Type B pancreatic cell (in vitro differentiated cells): ENCODE measurements at places on chromosomes 5 and 9.

GRCh38 chr5:63085561-63085960 lies 506.9 kb downstream of the LRRC70 start:
- DNase-seq, result no peak

DNA sequence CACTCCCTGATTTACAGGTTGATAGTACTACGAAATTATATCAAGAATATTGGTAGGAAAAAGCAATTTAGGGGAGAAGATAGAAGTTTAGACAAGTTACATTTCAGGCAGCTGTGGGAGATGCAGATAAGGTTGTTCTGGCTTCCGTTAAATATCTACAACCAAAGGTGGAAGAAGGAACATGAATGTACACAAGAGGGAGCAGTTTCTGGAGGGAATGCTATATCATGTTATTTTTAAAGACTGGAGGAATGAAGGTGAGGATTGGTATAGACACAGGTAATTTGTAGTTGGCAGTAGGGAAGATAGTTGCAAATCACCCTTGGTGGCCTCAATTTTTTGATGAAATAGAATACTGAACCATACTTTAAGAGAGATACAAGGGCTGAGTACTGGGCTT lies 187.3 kb upstream of the NMUR2 start:
- no peak for DNase-seq

DNA sequence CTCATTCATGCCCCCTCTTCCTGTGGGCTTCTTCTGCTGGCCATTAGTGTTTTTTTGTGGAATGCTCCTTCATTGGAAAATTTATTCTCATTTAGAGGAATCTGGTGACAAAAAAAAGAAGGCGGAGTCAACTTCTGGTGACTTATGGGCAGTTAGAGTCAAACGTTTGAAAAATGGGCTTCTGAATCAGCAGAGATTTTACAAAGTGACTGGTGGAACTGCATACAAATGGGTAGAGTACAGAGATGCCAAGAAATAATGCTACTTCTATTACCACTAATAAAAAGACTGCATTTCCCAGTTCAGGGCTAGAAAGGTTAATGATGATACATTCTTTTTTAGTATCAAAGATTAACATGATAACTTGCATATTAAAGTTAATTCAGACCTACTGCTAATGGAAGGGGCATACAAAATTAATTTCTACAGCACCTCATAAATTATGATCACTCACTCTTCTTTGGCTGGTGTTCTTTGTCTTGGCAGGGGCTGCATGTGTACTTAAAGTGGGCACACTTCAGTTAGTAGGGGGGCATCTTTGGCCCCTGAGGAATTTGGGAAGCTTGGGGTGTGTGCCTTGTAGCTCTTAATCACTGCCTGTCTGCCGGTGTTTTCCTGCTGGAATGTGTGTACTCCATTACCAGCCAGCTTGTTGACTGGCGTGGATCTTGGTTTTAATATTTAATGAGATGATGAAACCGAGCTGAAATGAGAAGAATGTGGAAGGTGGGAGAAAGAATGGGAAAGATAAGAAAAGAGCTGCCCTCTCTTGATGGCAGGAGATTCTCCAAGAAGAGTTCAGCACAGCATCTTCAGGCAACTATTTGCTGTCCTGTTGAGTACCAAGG lies 148.9 kb downstream of the DOCK2 start:
- DNase-seq, result no peak

GRCh38 chr5:127223256-127223974 lies 67.2 kb upstream of the MEGF10 start:
- DNase-seq, result no peak

GRCh38 chr5:31976169-31976568 lies 197.9 kb downstream of the GOLPH3 start:
- no peak for DNase-seq

- DNase-seq, result no peak
Measured at GRCh38 chr5:17436350-17436749, 61.7 kb upstream of the TAF11L2 start.

- no peak for DNase-seq
Measured at GRCh38 chr5:124402144-124402581, 344.3 kb downstream of the ZNF608 start.

- DNase-seq, result no peak
Measured at GRCh38 chr9:72022841-72023240, 37.6 kb downstream of the C9orf57 start.

DNA sequence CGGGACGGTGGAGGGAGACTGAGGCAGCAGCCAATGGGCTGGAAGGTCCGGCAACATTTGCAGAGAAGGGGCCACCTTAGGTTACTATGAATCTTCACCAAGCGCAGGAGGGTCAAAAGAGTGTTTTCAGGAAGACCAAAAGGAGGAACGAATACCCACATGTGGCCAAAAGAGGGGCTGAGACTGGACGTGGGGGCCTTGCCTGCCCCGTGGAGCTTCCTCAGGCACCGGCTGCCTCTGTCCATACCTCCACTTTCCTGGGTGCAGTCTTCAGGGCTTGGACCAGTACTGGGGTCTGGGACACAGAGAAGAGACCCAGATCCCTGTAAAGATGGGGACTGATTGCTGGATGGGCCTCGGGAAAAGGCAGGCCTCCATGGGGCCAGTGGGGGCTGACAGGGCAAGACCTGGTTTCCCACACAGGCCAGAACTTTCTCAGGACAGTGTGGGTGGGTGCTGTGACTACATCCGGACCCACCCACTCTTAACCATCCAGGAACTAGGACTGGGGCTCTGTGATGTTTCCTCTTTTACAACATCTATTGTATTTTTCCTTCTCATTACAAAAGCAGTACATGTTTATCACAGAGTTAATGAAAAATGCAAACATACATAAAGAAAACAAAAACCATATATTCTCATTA lies 294.7 kb downstream of the ZSWIM6 start:
- no peak for DNase-seq

DNA sequence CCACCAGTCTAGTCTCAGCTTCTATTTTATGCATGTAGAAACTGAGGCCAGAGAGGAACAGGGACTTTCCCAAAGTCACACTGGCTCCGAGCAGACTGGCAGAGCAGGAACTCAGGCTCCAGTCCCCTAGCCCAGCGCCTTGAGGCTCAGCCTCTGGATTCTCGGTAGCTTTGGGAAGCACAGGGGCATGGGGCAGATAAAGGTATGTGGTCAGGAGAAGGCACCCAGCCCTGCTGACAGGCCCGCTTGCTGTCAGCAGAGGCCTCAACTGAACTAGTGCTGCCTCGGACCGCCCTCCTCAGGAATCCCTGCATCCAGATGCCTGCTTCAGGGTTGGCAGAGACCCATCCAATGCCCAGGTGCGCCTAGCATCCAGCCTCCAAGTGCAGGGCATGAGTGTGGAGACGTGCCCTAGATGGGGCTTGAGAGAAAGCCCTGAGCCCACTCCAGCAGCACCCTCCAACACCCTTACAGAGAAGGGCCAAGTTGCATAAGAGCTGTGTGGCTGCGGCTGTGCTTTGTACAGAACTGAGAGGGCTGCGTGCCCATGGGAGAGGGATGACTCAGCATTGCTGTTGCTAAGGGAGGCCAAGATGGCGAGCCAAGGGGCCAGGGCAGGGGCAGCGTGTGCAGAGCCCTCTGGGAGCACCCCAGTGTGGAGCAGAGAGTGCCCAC lies 168.6 kb downstream of the MACROH2A1 start:
- no peak for DNase-seq

DNA sequence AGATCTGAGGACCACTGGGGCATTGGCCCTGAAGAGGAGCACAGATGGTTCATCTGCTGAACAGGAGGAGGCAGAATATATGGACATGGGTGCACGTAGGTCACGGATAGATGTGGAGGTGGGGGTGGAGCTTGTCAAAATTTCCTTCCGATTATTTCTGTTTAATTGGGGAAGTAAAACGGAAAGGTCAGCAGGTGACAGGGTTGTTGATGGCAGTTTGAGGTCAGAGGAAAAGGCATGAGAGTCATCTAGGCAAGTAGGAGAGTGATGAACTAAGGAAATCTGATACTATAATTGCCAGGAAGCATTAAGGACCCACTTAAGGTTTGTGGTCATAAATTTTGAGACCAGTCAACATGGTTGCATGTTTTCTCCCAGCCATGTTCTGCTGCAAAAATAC lies 8.4 kb upstream of the FAM81B start:
- no peak for DNase-seq

DNA sequence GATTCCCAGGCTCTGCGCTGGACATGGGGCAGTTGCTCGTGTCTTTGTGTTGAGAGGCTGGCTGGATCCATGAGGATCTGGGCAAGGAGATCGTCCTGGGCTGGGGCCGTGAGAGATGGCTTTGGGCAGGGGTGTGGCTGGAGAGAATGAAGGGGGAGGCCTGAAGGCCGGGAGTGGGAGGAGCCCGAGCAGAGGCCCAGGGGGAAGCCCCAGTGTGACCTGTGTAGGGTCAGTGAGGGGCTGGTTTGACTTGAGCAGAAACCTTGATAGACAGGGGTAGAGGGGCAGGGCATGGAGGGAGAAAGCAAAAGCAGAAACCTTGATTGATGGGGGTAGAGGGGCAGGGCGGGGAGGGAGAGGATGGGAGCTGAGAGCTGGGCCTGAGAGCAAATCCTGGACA lies 54.4 kb upstream of the ASS1 start:
- no peak for DNase-seq

DNA sequence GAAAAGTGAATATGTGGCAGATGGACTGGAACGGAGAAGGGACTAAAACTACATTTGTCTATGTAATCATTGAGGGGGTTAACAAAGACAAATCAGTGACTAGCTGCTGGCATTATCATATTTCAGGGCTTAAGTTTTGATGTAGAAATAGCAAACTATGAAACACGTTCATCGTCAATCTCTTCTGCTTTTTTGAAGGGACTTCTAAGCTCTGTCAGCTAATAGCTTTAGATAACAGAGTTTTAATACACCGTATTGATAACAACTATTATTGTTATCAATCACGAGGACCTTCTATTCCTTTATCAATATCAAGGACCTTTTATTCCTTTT lies 38.9 kb upstream of the MRPS30 start:
- no peak for DNase-seq

DNA sequence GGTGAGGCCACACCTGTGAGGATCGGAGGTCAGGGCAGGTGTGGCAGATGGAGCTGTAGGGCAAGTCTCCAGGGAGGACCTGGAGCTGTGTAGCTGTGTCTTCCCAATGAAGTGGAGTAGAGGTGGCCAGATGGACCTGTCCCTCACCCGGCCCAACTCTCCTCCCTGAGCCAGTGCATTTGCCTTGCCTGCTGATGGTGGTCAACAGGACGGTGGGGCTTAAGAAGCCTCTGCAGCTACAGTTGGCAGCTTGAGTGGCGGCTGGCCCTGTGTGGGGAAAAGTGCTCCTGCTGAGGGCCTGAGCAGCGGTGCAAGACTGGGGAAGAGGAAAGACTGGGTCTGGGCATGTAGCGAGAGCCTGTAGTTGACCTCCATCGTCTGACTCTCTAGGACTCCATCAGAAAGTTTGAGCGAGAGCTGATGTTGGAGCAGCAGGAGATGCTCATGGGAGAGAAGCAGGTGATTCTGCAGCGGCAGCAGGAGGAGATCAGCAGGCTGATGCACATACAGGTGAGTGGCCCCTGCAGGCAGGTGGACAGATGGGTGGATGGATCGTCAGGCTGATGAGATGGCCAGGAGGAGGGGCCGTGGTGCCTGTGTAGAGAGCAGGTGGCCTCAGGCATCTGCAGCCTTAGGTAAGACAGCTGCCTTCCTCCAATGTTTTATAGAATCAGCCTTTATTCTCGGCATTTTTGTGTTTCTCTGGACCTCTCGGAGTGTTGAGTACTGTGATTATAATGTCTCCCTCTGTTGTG lies 24.9 kb downstream of the PITX1 start:
- DNase-seq, result no peak

- DNase-seq, result no peak
Measured at GRCh38 chr5:14775857-14776256, 95.7 kb downstream of the ANKH start.

DNA sequence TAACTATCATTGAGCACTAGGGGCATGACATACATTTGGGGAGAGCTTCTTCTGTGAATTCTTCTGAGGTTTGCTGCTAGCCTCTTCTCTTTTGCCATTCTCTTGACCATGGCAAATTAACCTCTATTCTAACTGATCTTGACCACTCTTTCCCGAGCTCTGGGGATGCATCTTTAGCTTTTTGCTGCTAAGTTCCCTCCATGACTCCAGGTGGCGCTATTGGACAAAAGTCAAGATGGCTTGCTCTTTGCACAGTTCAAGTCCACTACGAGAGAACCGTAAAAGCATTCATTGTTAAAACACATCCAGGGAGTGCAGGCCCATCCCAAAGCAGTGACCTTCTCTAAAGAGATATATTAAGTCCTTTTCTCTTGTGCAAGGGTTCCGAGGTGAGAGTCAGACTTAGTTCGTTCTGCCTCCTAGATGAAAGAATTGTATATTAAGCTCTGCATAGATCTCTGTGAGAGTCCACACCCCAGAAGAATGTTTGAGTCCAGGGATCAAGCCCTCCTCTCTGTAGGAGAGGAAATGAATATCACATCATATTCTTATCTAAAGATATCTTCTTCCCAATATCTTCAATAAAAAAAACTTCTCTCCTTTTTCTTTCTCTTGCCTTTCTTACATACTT lies 1152.9 kb upstream of the CDH6 start:
- DNase-seq, result no peak

DNA sequence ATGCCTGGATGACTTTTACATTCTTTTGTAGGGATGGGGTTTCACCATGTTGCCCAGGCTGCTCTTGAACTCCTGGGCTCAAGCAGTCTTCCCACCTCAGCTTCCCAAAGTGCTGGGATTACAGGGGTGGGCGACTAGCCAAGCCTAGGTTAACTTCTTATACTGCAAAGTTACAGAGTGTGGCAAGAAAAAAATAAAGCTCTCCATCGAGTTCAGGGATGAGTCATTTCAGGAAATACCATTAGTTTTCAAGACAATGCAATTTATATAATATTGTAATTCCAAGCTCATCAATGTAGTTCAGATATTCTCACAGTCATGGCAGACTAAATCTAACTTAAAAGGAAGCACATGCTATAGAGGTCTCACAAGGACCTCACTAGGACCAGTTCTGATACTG lies 11.5 kb upstream of the ABO start:
- DNase-seq, result no peak

- no peak for DNase-seq
Measured at GRCh38 chr5:55467862-55468551, 66.8 kb downstream of the PLPP1 start.

GRCh38 chr5:109297900-109298299 lies 111.9 kb downstream of the PJA2 start:
- DNase-seq, result no peak

DNA sequence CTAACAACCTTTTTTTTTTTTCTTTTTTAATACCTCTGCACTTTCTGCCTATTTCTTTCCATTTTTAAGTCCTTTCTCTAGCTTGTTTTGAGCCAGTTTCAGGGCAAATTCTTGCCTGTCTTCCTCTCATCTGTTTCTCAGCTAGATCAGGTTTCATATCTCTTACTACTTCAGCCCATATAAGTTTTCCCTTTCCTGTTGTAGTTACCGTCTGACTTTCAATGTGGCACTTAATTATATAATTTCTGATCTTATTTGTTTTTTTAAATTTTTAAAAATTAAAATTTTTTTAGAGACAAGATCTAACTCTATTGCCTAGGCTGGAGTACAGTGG lies 104.7 kb upstream of the ELL2 start:
- DNase-seq, result no peak

- no peak for DNase-seq
Measured at GRCh38 chr9:3526997-3527940, 1.5 kb upstream of the RFX3 start.
